ENCODE measurements at places on chromosomes 1 and 21.
A peak's percentile ranks its signal among the peaks of the same experiment; 100 is the strongest.

DNA sequence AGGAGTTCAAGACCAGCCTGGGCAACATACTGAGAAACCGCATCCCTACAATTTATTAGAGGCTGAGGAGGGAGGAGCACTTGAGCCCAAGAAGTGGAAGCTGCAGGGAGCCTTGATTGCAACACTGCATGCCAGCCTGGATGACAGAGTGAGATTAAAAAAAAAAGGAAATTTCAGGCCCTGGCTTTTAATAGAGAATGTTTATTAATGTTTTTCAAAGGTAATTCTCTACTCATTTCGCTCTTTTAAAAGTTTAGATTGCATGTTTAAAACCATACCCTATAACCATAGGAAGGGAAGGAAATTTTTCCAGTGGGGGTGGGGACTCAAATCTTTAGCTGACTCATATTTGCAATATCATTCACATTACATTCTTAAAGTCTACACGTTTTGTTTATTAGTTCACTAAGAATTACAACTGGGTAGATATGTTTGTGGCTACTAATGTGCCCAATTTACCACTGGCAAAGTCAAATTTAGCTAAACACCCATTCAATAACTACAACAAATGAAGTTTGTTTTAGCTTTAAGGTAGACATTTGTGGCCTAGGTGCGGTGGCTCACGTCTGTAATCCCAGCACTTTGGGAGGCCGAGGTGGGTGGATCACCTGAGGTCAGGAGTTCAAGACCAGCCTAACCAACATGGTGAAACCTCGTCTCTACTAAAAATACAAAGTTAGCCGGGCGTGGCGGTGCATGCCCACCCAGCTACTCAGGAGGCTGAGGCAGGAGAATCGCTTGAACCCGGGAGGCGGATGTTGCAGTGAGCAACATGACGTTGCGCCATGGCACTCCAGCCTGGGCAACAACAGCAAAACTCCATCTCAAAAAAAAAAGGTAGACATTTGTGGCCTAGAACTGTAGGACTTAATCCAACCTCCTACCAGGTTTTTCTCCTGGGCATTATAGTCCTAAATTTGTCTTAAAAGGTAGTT is 5.0 kb downstream of the KDM5B start:
- DNase-seq, result no peak

- DNase-seq, result no peak
Measured at GRCh38 chr1:170196490-170197236, 50.9 kb downstream of the NTMT2 start.

- DNase-seq, result no peak
Measured at GRCh38 chr1:220012259-220012658, 34.0 kb downstream of the EPRS1 start.

DNA sequence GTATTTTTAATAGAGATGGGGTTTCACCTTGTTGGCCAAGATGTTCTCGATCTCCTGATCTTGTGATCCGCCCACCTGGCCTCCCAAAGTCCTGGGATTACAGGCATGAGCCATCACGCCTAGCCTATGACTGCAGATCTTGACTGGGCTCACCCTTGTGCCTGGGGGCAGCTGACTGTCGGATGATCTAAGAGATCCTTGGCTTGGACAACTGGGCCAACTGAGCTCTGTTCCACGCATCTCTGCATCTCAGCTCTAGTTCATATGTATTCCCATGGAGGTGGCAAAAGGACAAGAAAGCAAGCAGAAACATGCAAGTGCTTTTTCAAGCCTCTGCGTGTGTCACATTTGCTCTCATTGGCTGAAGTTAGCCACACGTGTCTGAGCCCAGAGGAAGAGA is 75.8 kb upstream of the SELENON start:
- no peak for DNase-seq

DNA sequence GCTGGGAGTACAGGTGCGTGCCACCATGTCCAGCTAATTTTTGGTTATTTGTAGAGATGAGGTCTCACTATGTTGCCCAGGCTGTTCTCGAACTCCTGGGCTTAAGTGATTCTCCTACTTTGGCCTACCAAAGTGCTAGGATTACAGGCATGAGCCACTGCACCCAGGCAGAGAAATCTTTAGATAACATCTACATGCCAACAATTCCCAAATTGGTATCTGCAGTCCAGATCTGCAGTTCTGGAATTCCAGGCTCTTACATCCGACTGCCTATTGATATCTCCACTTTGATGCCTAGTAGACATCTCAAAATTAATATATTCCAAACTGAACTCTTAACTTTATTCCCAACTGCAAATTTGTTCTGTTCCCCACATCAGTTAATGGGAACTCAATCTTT is 23.3 kb downstream of the INAVA start:
- no peak for DNase-seq

DNA sequence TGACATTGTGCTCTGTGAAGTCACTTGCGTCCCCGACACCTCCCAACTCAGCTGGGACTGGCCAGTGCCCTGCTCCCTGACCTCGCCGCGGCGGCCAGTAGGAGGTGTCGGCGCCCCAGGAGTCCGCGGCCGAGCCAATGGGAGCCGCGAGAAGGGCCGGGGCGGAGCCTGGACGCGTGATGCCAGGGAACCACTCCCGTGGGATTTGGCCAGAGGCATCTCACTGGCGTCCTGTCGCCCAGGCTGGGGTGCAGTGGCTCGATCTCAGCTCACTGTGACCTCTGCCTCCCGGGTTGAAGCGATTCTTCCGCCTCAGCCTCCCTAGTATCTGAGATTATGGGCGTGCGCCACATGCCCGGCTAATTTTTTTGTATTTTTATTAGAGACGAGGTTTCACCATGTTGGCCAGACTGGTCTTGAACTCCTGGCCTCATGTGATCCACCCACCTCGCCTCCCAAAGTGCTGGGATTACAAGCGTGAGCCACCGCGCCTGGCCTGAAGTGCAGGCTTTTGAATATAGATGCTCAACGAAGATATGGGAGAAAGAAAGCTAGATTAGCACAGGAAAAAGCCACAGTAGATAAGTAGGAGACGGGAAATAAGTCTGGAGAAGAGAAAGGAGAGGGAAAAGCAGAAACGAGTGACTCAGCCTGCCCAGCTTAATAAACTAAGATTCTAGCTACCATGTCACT is 38.0 kb downstream of the ZBTB8OS start:
- peak; percentile 34 for DNase-seq

- no peak for DNase-seq
Measured at GRCh38 chr1:13892671-13893325, 192.8 kb downstream of the PRDM2 start.

- no peak for DNase-seq
Measured at GRCh38 chr1:19495799-19496526, 10.6 kb upstream of the CAPZB start.

- DNase-seq, result peak; percentile 60
Measured at GRCh38 chr1:151993734-151994496, at the start of gene S100A10. TSS of gene S100A10 (minus strand) at chr1:151993859. CDS start at chr1:151986230, 7,629 bp downstream.

- no peak for DNase-seq
Measured at GRCh38 chr1:6512908-6513280, 21.4 kb upstream of the PLEKHG5 start.

- DNase-seq, result no peak
Measured at GRCh38 chr1:57262472-57262871, 161.4 kb downstream of the DAB1 start.

GRCh38 chr1:207463571-207463970 is 9.4 kb downstream of the CR2 start:
- DNase-seq, result no peak

GRCh38 chr1:35555212-35555584 is 2.0 kb downstream of the KIAA0319L start:
- DNase-seq, result no peak

DNA sequence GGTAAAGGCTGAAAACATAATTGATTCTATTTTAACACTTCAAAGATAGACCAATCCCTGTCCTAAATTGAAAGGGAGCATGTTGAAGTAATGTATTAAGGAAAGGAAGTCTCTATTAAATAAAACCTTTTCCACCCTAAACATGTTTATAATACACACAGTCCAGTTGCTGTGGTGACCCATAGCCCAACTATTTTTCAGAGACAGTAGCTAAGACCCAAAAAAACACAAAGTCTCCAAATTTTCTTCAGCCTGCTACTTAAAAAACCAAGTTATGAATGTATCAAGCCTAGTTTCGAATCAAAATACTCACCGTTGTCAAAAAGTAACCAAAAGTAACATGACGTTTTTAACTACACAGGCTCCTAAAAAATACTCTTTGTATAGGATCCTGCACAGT is 1.6 kb downstream of the ELK4 start:
- no peak for DNase-seq

DNA sequence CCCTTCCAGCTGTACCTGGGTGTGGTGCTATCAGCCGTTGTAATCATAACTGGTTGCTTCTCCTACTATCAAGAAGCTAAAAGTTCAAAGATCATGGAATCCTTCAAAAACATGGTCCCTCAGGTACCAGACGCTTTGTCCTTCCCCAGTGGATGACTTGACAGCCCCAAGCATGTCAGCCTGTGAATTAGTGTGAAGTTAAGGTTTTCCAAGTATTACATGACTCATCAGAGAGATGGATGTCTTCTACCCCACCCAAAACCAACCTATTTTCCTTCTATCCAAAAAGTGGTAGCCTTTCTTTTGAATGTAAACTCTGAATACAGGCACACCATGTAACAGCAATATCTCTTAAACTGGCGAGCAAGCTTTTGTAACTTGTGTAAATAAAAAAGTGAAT is 15.1 kb downstream of the ATP1A1 start:
- DNase-seq, result no peak

- DNase-seq, result no peak
Measured at GRCh38 chr1:76807543-76808260, 59.6 kb upstream of the ST6GALNAC5 start.

GRCh38 chr1:2289607-2290006 is 61.5 kb downstream of the SKI start:
- DNase-seq, result no peak

DNA sequence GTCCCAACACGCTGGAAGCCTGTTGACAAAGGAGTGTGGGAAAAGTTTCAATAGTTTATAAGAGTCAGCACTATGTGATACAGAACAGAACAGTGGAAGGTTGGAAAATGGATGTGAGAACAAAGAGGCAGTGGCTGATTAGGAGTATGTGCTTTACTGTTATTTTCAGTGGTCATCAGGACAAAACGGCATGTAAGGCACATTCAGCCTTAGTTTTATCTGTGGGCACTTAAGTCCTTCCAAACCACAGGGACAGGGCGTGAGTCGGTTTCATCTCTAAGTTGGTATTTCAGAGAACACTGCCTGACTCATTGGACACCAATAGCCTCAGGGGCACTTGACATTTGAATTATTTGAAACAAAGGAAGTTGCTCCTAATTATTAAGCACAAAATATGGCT is 306.9 kb downstream of the ASTN1 start:
- no peak for DNase-seq

DNA sequence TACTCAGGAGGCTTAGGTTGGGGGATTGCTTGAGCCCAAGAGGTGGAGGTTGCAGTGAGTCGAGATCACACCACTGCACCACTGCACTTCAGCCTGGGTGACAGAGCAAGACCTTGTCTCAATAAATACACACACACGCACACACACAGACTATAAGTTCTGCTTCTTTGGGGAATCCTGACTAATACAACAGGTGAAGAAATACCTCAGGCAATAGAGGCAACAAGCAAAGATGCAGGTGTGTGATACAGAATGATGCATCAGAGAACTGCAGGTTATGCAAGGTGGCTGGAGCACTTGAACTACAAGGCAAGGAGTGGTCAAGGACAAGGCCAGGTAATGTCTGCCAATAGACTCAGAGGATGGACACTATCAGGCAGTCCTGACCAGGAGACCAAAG is 117.6 kb upstream of the ZNF678 start:
- DNase-seq, result no peak

DNA sequence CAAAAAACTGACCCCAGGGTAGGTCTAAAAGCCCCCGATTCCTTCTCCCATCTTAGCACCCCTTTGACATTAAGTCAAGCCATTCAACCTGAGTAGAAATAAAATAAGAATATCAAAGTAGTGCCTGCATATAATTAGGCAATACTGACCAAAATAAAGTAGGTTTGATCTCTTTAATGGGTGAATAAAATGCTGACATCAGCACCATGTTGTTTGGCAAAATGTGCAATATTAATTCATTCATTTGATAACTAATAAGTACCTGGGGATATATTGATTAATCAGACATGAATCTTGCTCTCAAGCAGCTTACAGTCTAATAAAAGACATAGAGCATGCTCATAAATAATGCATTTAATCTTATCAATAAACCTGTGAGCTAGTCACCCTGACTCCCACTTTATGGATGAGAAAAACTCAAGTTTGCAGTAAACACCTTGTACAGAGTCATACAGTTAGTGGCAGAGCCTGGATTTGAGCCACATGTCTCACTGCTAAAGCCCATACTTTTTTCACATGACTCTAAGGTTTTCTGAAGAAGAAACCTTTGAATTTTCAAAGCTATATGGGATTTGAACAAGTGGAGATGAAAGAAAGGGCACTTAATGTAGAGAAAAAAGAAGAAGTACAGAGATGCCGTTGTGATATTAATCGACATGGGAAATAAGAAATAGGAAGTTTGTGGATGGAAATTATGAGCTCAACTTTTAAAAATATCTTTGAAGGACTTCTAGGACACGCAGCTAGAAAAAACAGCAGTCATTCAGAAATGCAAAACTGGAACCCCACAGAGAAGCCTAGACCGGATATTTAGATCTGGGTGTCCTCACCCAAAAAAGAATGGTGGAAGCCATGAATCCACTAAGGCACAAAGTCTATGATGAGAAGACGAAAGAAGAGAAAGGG is 183.9 kb downstream of the TOMM20 start:
- no peak for DNase-seq

DNA sequence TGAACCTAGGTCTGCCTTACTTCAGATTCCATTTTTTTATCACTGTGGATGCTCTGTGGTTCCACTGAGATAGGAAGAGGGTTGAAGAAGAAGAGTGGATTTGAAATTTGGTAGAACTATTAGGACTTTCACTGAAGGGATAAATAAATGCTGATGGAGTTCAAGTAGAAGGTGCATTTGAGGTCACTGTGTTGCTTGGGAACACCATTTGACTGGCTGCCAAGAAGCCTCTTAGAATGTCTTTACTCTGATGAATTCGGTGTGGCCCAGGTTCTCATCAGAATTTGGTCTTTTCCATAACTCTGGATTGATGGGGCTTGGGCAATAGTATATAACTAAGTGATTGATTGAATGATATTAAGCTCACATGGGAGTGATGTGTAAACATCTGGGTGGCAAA is 11.9 kb downstream of the XPR1 start:
- no peak for DNase-seq

- DNase-seq, result no peak
Measured at GRCh38 chr21:25170681-25171080, 436.6 kb downstream of the MRPL39 start.

DNA sequence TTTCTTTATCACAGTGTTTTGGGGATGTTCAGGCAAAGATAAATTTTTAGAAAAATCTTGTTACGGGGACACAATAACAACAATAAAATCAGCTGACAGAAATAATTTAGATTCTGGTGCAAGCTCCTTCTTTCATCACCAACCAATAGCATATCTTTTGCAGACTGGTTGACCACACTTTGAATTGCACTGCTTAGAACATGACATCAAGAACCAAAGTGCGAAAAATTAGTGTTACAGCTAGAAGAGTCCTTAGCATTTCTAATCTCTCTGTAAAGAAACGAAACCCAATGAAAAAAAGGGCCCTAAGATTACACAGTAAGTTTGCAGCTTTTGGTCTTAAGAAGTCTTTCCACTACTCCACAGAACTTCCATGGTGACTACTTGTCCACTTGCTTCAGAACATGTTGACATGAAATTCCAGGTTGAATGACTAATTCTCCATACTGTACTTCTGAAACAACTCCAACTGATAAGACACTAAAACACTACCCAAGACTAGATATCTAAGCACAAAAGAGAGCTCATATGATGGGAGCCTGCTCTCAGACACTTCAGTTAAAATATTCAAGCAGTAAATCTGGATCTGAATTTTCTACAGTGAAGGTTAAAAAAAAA is 31.3 kb downstream of the XKR8 start:
- no peak for DNase-seq

- DNase-seq, result no peak
Measured at GRCh38 chr1:31482482-31483011, 69.5 kb downstream of the SERINC2 start.

Data from stimulated activated CD8-positive, alpha-beta memory T cell treated with anti-CD3 and anti-CD28 coated beads, Interleukin-15, amount 100 ng/mL, for 48 hours (primary cell).